ENCODE measurements at places on chromosomes 3 and 15. TPM values are rescaled to one million over a fixed set of nuclear protein-coding genes. Genes with fewer than 3 reads are reported as not detected.

GRCh38 chr3:10524799-10525301 is 19.5 kb upstream of the ATP2B2 start:
- H3K27me3 ChIP-seq = peaks cover 56% of the 10 kb centered on the region
- no peaks in the 10 kb centered on the region for H3K4me1 ChIP-seq

GRCh38 chr15:39828374-39828931 is 45.8 kb upstream of the FSIP1 start:
- H3K36me3 ChIP-seq = no peaks in the 10 kb centered on the region
- no peak overlapping the region for H3K4me3 ChIP-seq
- H3K27me3 ChIP-seq = no peaks in the 10 kb centered on the region
- no peak overlapping the region for H3K27ac ChIP-seq
- H3K4me1 ChIP-seq = peaks cover 20% of the 10 kb centered on the region
- peak; percentile 16 for DNase-seq

DNA sequence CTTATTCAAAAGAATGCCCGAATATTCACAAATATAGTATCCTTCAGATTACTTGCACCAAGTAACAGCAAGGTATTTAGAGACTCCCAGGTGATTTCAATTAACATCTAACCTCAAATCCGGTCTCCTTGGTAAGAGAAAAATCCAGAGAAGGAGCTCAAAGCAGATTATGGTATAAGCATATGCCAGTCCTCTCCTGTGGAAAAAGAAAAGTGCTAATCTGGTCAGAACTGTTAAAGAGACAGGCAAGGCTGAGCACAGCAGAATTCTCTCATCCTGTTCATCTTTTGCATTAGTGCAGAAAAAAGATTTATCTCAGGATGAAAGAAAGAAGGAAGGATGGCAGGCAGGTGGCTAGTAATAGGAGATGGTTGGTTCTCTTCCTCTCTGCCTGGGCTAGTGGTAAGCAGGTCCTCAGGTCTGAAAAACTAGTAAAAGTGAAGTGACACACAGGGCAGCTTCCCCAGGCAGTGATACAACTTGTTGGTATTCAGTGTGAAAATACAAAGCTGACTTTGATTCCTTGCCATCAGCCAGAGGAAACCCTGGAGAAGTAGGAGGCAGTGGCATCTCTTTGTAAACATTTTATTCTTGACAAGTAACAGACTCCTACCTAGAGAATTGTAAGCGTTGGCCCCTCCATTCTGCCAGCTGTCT is 14.2 kb downstream of the ATXN7 start:
- no peak overlapping the region for H3K27ac ChIP-seq
- H3K4me1 ChIP-seq = peaks cover 16% of the 10 kb centered on the region
- DNase-seq = peak; percentile 74
- H3K27me3 ChIP-seq = no peaks in the 10 kb centered on the region
- H3K4me3 ChIP-seq = no peak overlapping the region

DNA sequence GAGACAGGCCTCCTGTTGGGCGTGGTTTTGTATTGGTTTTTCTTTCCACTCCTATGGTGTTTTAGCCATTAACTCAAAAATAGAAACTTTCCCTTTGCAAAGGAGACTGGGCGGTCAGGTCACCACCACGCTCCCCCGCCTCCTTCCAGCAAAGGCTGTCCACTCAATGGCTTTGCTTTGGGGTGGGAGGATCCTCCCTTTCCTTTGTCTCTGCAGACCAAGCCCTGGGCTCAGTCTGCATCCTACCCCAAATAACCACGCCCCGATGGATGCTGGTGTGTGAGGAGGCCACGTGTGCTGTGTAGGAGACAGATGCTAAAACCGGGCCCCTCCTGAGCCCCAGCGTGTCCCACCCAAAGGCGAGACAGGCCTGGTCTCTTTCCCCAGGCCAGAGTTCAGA is 68.5 kb downstream of the GRIP2 start:
- H3K4me1 ChIP-seq = peaks cover 26% of the 10 kb centered on the region
- no peak overlapping the region for H3K4me3 ChIP-seq
- DNase-seq = no peak
- H3K27me3 ChIP-seq = no peaks in the 10 kb centered on the region

GRCh38 chr15:37773111-37773860 is 161.2 kb upstream of the TMCO5A start:
- peak; percentile 59 for DNase-seq
- H3K4me1 ChIP-seq = peaks cover 16% of the 10 kb centered on the region
- no peaks in the 10 kb centered on the region for H3K36me3 ChIP-seq
- H3K27me3 ChIP-seq = no peaks in the 10 kb centered on the region
- H3K4me3 ChIP-seq = no peak overlapping the region

- 0 out of 2 replicates have a peak overlapping the region, but pooled peaks have one; percentile 3 for H3K4me3 ChIP-seq
- no peaks in the 10 kb centered on the region for H3K27me3 ChIP-seq
Observed at GRCh38 chr15:35458176-35458856, 87.6 kb downstream of the DPH6 start.

GRCh38 chr15:54839379-54839778 is 357.4 kb downstream of the RSL24D1 start:
- H3K4me1 ChIP-seq = no peaks in the 10 kb centered on the region
- no peak overlapping the region for H3K4me3 ChIP-seq
- H3K27ac ChIP-seq = no peak overlapping the region
- H3K36me3 ChIP-seq = no peaks in the 10 kb centered on the region
- no peaks in the 10 kb centered on the region for H3K27me3 ChIP-seq
- DNase-seq = no peak

DNA sequence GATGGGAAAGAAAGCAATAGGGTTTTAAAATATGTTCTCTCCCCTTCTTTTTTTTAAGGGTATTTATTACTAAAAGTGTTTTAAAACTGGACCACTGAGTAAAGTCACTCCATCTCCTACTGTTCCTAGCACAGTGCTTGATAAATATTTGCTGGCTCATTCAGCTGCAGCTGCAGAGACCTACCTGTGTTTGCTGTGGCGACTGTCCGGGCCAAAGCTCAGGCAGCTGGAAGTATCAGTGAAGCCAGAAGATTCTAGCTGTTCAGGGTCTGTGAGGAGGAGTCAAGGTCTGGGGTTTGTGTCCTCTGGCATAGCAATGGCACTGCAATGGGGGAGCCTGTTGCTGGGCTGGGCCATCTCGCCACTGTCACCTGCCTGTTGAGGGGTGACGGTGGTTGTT is 109.9 kb downstream of the RPLP1 start:
- DNase-seq = no peak
- no peaks in the 10 kb centered on the region for H3K36me3 ChIP-seq

DNA sequence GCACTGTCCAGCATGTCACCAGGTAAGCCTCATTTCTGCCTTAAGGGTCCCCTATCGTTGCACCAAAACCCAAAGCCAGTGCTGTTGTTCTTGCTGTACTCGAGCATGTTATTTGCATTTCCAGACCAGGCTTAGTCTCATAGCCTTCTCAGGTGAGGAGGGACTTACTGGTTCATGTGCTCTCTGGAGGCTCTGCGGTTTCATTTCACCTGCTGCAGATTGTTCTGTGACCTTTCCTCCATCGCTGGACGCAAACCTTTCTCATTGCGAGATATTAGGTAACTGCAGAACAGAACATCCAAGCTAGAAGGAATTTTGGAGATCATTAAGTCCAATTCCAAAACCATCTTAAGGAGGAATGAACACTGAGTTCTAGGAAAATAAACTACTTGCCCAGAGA is 187.3 kb upstream of the BCL6 start:
- no peak overlapping the region for H3K27ac ChIP-seq
- H3K27me3 ChIP-seq = no peaks in the 10 kb centered on the region
- no peak for DNase-seq
- no peaks in the 10 kb centered on the region for H3K36me3 ChIP-seq

DNA sequence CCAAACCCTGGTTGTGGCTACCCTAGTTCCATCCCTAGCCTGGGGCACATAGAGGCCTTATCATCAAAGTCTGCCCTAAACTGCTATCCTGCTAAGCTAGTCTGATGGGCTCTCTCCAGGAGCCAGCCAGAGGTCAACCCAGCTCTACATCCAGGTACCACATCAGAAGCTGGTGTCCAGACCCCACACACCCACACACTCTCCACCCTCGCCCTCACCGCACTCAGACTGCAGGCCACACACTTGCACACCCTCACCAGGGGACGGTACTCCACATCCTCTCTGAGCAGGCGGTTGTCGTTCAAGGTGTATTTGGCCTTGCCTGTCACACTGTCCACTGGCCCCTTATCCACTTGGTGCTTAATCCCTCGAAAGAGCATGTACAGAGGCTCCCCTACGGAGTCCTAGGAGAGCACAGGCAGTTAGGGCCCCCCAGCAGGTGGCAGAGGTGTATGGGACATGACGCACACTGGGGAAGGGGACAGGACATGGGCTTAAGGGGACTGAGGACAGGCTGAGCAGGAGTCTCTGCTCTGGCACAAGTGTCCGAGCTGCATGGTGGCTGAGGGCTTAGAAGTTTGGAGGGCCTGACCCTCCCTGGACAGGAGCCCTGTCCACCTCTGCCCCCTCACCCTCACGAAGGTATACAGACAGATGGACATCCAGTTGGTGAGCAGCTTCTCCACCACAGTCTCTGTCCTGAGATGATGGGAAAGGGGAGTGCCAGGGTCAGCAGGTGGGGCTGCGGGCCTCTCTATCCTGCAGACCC is 18.1 kb downstream of the PLXNB1 start:
- H3K4me1 ChIP-seq = no peaks in the 10 kb centered on the region
- no peaks in the 10 kb centered on the region for H3K27me3 ChIP-seq
- no peak overlapping the region for H3K27ac ChIP-seq
- H3K4me3 ChIP-seq = no peak overlapping the region
- no peaks in the 10 kb centered on the region for H3K36me3 ChIP-seq
- DNase-seq = no peak

DNA sequence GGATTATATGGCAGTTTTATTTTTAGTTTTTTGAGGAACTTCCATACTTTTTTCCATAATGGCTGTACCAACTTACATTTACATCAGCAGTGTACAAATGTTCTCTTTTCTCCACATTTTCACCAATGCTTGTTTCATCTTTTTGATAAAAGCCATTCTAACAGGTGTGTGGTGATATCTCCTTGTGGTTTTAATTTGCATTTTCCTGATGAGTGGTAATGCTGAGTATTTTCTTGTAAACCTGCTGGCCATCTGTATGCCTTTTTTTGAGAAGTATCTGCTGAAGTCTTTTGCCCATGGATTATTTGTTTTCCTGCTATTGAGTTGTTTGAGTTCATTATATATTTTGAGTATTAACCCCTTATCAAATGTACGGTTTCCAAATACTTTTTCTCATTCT is 50.6 kb downstream of the RPL39L start:
- no peak overlapping the region for H3K4me3 ChIP-seq
- no peak overlapping the region for H3K27ac ChIP-seq
- no peaks in the 10 kb centered on the region for H3K27me3 ChIP-seq
- H3K36me3 ChIP-seq = no peaks in the 10 kb centered on the region
- no peaks in the 10 kb centered on the region for H3K4me1 ChIP-seq
- DNase-seq = no peak

DNA sequence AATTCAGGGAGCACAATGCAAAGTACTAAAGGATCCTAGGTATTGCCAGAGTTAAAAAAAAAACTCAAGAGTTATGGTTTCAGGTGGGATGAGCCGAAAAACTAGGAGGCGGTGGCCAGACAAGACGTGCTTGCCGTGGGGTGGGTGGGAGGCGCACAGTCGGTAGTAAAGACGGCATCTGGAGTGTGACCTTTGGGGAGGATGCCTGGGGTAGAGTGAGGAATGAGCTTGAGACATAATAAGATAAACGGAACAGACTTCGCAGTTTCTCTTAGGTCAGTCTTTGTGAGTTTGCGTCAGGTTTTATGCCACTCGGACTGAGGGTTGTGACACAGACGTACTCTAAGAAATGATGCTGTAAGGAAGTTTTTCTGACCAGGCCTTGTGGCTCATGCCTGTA is 139.6 kb downstream of the LRRK1 start:
- no peak overlapping the region for H3K27ac ChIP-seq
- no peak for DNase-seq
- H3K36me3 ChIP-seq = no peaks in the 10 kb centered on the region
- H3K4me3 ChIP-seq = no peak overlapping the region

- no peaks in the 10 kb centered on the region for H3K36me3 ChIP-seq
- H3K27ac ChIP-seq = no peak overlapping the region
- H3K4me1 ChIP-seq = peaks cover 12% of the 10 kb centered on the region
- no peak for DNase-seq
- H3K4me3 ChIP-seq = no peak overlapping the region
- H3K27me3 ChIP-seq = no peaks in the 10 kb centered on the region
Observed at GRCh38 chr3:127044996-127045395, 62.1 kb downstream of the PLXNA1 start.

DNA sequence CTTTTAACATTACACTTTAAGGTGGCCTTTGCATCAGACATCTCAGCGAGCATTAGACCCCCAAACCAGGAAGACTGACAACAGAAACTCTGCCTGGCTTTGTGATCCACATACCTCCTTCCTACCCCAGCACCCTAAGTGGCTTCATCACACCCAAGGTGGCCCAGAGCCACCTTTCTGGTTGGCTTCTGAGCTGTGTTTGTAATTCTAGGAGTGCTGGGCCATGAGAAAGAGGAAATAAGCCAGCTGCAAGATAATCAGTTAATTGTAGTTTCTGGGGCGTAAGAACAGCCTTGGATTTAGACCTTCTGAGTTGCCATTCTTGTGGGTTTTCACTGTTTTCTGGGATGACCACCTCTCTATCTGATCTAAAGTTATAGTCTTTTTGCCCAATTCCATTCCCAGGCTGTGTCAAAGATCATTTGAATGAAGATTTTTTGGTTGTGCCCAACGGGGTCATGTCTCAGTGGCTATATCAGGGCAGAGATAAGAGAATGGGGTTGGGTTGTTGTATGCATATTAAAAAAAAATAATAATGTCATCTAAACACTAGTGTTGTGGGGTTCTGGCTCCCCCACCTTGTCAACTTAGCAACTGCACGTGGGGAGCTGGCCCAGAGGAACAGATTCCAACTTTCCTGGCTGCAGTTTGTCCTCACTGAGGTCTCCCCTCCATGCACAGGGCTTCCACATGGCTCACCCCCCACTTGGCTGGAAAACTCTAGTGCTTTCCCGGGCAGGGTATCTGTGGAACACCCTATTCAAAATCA is 234.8 kb upstream of the WNT5A start:
- no peak overlapping the region for H3K4me3 ChIP-seq
- H3K4me1 ChIP-seq = peaks cover 27% of the 10 kb centered on the region
- peak; percentile 71 for DNase-seq
- H3K36me3 ChIP-seq = no peaks in the 10 kb centered on the region

DNA sequence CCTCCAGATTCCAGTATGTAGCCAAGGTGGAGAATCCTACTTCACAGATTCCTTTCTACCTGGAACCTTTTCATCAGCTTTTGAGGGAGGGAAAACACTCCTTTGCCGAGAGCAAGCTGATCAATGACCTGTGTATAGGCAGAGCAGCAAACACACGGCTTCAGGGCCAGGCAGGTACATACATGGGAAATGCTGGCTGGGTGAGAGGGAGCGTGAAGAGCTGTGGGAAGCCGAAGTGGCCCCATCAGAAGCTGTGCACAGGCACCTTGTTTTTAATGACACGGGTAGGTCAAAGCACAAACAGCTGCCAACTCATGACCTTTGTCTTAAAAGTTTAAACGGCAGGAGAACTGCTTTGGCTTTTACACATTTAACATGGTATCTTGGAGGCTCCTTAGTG is 25.3 kb downstream of the STARD5 start:
- H3K36me3 ChIP-seq = no peaks in the 10 kb centered on the region
- H3K27me3 ChIP-seq = no peaks in the 10 kb centered on the region
- no peak overlapping the region for H3K4me3 ChIP-seq
- no peak overlapping the region for H3K27ac ChIP-seq
- H3K4me1 ChIP-seq = peaks cover 13% of the 10 kb centered on the region
- no peak for DNase-seq

GRCh38 chr3:114411811-114412803 is 118.3 kb downstream of the TIGIT start:
- peak overlapping the region; percentile 47 for H3K4me3 ChIP-seq
- peak overlapping the region; percentile 80 for H3K27ac ChIP-seq
- no peaks in the 10 kb centered on the region for H3K36me3 ChIP-seq
- peak; percentile 90 for DNase-seq
- no peaks in the 10 kb centered on the region for H3K27me3 ChIP-seq

ACP3 gene
- total RNA-seq = 0.51 TPM

A4GNT gene
- not detected for total RNA-seq

MYEF2 gene
- 1.7 TPM for total RNA-seq

TPRA1 gene
- 65.1 TPM for total RNA-seq

ELL3 gene
- 5.2 TPM for total RNA-seq

PRSS50 gene
- not detected for total RNA-seq

FBXL22 gene
- 0.32 TPM for total RNA-seq

SLC38A3 gene
- total RNA-seq = not detected
